ENCODE measurements at places on chromosomes 1 and 21.

DNA sequence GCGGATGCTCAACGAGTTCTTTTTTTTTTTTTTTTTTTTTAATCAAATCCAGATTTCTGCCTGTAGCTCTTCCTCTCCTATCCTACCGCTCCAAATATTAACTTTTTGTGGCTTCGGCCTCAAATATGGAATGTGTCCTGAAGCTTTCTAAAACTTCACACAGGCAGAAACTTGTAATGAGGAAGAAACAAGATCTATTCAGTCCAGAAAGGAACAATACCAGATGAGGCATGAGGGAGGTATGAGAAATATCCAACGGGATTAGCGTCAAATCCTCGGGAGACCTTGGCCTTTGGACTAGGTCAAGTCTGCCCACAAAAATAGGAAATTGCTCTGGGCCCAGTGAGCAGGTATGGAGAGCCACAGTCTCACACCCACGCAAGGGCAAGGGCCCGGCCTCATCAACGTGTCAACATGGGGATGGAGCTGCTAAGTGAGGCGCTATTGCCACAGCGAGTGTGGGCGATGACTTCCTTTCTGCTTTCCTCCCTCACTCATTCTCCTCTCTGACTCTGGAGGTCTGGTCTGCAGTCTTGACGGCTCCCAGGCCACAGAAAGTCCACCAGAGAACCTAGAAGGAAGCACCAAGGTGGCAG is 66.6 kb downstream of the BCAR3 start:
- DNase-seq = no peak

- DNase-seq = no peak
Observed at GRCh38 chr1:150069923-150070322, 2.3 kb downstream of the VPS45 start.

- DNase-seq = no peak
Observed at GRCh38 chr1:153553830-153554541, 4.9 kb upstream of the S100A3 start.

GRCh38 chr1:50661626-50662025 is 238.4 kb upstream of the DMRTA2 start:
- DNase-seq = no peak

DNA sequence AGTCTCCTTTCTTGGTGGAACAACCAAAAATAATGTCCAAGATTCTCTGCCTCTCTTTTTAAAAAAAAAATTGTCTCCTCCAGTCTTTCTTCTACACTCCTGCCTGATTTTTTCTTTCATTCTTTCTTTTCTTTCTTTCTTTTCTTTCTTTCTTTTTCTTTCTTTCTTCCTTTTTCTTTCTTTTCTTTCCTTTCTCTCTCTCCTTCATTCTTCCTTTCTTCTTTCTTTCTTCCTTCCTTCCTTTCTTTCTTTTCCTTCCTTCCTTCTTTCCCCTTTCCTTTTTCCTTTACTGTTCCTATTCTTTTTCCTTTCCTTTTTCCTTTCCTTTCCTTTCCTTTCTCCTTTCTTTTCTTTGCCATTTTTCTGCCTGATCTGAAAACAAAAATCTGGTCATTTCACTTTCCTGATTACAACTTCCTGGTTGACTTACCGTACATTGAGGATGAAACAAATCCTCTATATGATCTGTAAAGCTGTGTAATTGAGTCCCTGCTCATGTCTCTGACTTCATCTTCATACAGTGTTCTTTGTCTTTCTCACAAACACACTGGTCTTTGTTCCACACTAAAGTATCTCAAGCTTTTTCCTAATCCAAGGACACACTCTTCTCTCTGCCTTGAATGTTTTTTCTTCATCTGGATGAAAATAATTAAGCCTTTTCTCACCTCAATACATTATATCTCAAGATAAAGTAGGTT is 6.1 kb upstream of the KRTAP23-1 start:
- no peak for DNase-seq

GRCh38 chr1:94962409-94963265 is 35.7 kb upstream of the CNN3 start:
- DNase-seq = peak; percentile 15

- no peak for DNase-seq
Observed at GRCh38 chr1:224264321-224264720, 65.7 kb downstream of the NVL start.

- no peak for DNase-seq
Observed at GRCh38 chr1:109814993-109815786, 51.5 kb upstream of the EPS8L3 start.

GRCh38 chr1:202994756-202995155 is 12.4 kb upstream of the TMEM183A start:
- no peak for DNase-seq

DNA sequence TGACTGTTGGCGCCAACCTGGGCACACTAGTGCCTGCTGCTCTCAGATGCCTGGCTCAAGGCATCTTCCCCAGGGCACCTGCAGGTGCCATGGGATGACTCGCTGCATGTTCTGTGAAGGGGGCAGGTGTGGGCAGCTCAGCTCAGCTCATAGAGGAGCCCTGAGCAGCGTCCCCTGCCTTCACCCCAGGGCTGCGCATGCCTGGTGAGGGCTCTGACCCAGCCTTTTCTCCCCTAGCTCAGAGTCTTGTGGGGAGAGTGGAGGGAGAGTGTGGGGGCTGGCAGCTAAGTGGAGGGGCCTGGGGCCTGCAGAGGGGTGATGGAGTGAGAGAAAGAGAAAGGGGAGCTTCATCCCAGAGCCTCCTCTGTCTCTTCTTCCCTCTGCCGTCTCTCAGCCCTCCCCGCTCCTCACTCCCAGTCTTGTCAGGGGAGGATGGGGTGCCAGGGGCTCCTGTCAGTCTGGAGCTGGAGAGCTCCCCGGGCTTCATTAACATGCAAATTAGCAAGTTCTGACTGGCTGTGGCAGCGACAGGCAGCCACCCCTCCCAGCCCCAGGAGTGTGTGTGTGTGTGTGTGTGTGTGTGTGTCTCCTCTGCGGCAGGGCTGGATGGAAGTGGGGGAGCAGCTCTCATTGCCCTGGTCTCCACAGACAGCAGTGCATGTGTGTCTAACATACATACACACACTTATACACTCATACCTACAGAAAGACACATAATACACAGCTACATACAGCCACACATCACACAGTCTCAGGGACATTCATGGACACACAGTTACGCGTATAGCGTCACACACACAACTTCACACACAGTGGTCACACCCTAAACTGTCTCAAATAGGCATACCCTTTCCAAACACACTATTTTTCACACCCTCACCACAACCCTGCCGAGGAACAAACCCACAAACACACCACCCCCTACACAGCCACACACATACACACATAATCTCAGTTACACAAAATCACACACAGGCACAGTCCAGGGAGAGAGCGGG is 34.0 kb downstream of the FOXO6 start:
- no peak for DNase-seq

DNA sequence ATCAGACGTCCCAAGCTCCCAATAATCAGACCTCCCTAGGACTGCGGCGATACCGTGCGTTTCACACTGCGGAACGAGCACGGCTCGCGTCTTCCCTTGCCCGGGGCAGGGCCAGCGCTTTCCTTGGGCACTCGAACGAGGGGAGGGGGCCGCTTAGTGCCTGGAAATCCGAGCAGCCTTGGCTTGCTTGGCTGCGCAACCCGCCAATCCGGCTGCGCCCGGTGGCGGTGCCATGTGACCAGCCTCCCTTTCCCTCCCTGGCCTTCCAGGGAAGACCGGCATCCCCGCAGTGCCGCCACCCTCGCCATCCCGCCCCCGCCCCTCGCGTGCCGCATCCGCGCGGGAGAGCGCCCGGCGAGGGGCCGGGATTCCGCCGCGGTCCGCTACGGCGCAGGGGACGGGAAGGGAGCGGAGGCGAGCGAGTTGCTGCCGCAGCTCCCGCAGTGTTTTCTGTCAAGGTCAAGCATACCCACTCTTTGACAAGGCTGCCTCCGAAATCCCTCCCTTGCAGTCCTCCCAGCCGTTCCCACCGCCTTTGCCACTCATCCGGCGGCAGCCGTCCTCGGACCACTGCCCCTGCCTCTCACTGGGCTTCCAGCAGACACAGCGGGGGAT is 8.3 kb upstream of the RNF19B start:
- no peak for DNase-seq

- no peak for DNase-seq
Observed at GRCh38 chr1:171814692-171815091, 26.6 kb upstream of the DNM3 start.

GRCh38 chr1:213761845-213762407 is 225.8 kb upstream of the PROX1 start:
- no peak for DNase-seq

- DNase-seq = no peak
Observed at GRCh38 chr21:29436143-29436542, 137.4 kb downstream of the BACH1 start.

DNA sequence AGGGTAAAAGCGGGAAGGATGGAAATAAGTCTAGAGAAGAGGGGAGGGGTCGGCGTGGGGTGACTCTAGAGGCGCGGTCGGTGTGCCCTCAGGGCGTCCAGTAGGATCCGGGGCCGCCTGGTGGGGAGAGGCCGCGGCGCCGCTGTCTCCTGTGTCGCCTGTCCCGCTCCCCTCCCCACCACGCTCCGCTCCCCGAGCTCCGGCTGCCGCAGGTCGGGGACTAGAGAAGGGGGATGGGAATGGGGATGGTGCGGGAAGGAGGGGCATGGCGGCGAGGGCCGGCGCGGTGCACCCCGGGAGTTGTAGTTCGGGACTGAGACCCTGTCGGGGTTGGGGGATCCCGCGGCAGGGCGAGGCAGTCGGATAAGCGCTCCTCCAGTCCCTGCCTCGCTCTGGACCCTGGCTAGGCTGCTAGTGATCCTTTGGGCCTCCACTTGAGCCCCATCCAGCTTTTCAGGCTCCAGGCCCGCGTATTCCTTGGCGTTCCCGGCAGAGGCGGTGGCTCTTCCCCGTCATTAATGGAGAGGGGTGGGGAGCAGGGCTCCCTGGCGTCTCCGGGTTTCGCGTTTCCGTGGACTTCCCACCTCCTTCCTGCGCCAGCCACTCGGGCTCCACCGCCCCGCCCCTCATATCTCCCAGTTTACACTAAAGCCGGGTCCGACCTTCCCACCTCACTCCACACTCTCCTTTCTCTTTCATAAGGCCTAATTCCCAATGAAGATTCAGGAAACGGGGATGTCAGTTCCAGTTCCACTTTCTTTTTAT is at the start of gene ENTREP3:
Gene ENTREP3, minus strand, starts transcription at position 241 of the 765 bp plus-strand sequence. CDS start 606 bp downstream, outside the sequence.
- peak; percentile 54 for DNase-seq

DNA sequence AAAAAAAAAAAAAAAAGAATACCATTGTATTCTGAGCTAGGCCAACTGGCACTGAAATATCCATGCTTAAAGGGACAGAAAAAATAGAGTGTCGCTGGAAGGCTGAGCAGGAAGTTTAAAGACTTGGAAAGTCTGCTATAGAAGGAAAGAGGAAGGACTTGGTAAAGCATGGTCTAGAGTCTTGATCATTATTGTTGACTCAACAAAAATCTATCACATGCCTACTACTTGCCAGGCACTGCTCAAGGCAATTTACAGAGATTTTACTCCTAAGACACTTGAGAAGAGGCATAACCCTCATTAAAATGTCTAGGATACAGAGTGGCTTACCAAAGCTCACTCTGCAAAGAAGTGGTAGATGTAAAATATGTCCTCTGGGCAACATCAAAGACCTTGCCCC is 324.0 kb upstream of the DAB1 start:
- no peak for DNase-seq

GRCh38 chr21:33199516-33200217 is 30.1 kb upstream of the IFNAR2 start:
- DNase-seq = peak; percentile 83

DNA sequence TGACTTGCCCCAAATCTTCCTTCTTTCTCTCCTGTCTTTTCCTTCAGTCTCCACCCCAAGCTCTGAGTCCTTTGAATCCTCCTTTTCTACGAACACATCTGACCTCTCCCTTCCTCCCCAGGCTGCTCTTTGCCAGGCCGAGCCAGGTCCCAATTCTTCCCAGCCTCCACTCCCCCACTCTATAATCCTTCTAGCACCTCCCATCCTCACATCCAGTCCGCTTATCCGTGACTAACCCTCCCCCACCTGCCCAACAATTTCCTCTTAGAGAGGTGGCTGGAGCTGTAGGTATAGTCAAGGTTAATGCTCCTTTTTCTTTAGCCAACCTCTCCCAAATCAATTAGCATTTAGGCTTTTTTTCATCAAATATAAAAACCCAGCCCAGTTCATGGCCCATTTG is 9.5 kb upstream of the HPDL start:
- DNase-seq = no peak

GRCh38 chr1:78681265-78681664 is 31.6 kb downstream of the IFI44 start:
- DNase-seq = no peak

DNA sequence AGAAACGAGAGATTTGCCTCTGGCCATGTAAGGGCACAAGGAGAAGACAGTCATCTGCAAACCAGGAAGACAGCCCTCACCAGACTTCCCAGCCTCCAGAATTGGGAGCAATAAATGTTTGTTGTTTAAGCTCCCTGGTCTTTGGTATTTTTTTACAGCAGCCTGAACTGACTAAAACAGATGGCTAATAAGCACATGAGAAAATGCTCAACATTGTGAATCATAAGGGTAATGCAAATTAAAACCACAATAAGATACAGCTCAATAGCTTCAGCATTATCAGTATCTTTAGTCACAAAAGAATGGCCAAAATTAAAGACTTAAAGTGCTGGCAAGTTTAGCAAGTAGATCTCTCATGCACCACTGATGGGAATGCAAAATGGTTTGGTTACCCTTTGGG is 11.7 kb downstream of the UBE2G2 start:
- DNase-seq = no peak

- no peak for DNase-seq
Observed at GRCh38 chr1:202501281-202501680, 152.8 kb downstream of the PPP1R12B start.

GRCh38 chr1:114336360-114336759 is 174.6 kb downstream of the TRIM33 start:
- DNase-seq = no peak

GRCh38 chr1:18109058-18109755 is 1.6 kb downstream of the IGSF21 start:
- DNase-seq = no peak

GRCh38 chr1:68116643-68117235 is 66.3 kb upstream of the DIRAS3 start:
- DNase-seq = peak; percentile 48

DNA sequence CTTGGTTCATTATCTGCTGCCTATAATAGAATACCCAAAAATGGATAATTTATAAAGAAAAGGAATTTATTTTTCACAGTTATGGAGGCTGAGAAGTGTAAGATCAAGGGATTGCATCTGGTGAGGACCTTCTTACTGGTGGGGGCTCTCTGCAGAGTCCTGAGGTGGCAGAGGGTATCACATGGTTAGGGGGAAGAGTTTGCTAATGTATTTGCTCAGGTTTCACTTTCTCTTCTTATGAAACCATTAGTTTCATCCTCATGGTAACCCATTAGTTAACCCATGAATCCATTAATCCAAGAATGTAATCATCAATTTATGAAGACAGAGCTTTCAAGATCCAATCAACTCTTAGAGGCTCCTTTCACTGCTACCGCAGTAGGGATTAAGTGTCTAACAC is 120.6 kb downstream of the DNM3 start:
- DNase-seq = no peak

GRCh38 chr1:245279346-245279745 is 124.6 kb downstream of the KIF26B start:
- no peak for DNase-seq

Measured in memory B cell (primary cell).